SJCRH30 (cell line): ENCODE measurements at places on chromosomes 5 and 9.

DNA sequence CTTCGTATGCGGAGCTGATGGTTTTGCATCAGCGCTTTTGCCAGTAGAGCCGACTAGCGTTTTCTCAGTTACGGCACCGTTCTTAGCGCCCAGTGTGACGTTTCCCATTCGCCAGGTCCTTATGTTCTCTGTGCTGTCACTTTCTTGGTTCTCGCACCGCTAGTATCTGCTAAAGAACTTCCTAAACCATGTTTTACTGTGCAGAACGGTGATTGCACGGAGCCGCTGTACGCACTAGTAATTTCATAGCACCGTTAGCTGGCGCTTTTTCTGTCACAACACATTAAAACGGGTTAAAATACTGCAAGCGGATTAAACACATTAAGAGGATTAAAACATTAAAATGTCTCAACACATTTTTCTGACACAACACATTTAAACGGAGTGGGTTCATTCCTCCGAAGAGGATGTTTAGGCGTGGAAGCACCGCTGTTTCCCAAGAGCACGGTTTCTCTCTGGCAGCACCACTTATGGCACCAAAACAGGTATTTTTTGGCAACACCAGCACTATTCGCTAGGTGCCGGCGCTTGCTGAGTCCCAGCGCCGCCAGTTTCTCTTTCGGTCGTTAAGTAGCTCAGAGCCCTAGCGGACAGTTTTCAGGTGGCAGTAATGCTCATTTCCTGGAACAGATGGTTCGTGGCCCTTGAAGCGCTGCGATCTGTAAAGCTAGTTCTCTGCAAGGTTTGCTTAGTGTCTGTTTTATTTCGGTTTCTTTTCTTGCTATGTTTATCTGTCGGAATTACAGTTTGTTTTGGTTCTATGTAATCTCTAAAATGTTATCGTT, 20.3 kb downstream of the ANXA2R start:
- peak; percentile 59 for DNase-seq

DNA sequence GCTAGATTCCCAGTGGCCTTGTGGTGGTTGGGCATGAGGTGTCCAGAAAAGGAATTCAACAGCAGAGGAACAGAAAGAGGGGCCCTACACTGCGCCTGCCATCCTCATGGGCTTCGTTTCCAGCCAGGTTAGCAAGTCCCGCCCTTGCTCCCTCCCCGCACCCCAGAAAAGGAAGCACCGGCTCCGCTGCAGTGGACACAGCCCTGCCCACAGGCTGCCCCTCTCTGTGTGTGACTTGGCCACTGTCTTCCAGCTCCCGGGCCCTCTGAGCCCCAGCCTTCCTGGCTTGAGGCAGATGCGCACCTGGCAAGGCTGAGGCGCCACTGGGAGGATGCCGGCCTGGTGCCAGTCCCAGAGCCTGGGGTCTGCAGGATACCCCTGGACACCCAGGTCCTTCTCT, 305.0 kb upstream of the IRX4 start:
- no peak for DNase-seq

GRCh38 chr9:35906923-35907699, 1.1 kb downstream of the HRCT1 start:
- peak; percentile 43 for DNase-seq

DNA sequence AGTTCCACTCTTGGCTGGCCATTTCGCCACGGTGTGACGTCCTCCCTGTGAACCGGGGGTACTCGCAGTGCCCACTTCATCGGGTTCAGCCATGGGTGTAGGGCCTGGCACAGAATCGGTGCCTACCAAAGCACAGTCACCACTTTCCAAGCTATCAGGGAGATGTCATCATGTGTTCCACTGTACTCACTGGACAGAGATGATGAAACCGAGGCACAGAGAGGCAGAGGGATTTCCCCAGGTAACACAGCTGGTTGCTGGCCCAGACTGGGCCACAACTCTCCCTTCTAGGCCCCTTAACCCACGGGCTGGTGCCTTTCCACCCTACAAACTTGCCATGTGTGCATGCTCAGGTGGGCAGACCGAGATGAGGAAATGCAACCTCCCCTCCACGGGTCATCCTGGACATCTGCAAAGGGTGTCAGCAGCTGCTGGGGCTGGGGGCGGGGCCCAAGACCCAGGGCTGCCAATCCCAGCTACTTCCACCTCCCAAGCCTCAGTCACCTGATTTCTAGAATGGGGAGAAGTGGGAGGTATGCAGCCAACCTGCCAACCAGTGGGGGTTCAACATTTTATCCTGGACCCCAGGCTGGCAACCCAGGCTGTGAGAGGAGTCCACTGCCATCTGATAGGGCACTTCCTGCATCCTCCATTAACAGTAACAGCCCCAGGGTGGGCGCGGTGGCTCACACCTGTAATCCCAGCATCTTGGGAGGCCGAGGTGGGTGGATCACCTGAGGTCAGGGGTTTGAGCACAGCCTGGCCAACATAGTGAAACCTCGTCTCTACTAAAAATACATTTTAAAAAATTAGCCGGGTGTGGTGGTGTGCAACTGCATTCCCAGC, 893 bp upstream of the SH2D3C start:
- peak; percentile 66 for DNase-seq

DNA sequence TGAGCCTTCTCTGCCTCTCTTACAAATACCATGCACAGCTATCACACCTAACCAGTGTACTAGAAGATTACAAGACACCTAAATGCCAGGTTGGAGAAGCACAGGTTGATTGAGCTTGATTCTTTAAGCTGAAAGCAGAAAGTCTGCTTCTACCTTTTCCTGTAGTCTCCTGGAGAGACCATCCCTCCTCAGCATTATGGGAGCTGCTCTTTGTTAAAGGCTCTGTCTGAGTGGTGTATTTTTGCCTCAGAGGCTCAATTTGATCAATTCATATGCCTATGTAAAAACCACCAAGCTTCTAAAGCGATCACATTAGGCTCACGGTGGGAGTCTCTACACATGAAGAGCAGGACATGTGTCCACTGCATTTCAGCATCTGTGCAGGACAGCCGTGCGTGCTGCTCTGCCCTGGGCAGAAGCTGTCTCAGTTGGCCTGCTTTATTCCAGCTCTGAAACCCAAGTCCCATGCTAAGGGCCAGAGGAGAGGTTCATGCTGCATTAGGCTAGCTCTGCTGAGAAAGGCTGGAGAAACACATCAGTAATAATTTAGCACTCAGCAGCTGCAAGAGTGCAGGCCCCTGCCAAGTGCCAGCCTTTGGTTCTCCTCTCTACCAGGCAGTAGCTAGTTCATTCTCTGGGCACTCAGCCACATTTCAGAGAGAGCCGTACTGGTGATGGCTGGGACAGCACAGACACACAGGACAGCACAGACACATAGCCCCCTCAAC, 41.7 kb downstream of the TMEM167A start:
- peak; percentile 90 for DNase-seq

- DNase-seq = no peak
Measured at GRCh38 chr5:144659634-144660227, 489.1 kb downstream of the KCTD16 start.

- DNase-seq = peak; percentile 58
Measured at GRCh38 chr9:112174965-112175795, at the start of gene SUSD1. Gene SUSD1 (minus strand): TSS chr9:112175297. CDS start chr9:112175235, 62 bp downstream.
